Amygdala (tissue), 56 donors: ENCODE measurements at places on chromosomes 11 and 22.
A peak's percentile ranks its signal among the peaks of the same experiment; 100 is the strongest.

GRCh38 chr22:47290706-47291430 is 528.4 kb downstream of the TBC1D22A start:
- no peak for DNase-seq

DNA sequence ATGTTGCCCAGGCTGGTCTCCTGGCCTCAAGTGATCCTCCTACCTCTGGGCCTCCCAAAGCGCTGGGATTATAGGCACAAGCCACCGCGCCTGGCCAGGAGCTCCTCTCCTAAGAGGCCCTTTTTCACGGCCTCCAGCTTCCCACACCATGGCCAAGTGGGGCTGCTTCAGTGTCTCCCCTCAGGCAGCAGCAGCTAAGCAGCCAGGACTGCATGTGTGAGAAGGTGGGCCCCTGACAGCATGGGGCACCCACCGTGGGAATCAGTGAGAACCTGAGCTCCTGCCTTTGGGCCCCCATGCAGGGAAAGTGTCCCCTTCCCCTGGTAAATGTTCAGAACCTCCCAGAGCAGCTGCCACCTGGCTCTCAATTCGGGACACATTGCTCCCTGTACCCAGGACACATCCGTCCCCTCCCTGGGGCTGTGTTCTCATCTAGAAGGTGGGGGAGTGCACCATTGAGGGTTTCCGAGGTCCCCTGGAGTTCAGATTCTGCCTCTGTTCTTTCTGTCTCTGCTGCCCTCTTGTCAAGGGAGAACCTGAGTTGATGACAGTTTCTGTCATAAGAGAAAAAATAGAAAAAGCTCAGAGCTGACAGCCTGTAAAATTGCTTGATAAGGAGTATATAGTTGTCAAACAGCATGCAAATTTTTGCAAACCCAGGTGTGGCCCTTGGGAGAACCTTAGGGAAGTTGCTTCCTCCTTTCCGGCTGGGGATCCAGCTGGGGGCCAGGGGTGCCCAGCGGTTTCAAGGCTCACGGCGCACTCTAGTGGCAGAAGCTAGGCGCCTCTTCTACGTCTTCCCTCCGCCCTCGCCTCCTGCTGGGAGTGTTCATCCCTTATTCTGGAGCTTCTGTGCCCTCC is 29.7 kb downstream of the FAM83F start:
- no peak for DNase-seq

- DNase-seq, result no peak
Observed at GRCh38 chr11:11733246-11733747, 108.5 kb upstream of the USP47 start.

DNA sequence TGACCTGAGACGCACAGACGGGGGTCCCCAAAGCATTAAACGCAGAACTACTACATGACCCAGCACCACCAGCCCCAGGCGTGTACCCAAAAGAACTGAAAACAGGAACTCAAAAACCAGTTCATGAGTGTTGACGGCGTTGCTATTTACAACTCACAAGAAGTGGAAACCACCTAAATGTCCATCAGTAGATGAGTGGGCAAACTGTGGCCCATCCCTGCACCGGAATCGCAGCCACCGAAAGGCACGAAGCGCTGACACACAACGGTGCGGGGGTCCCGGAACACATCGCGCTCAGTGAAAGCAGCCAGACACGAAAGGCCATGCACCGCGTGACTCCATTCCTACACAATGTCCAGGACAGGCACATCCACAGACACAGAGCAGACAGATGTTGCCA is 79.2 kb downstream of the TRMU start:
- no peak for DNase-seq

DNA sequence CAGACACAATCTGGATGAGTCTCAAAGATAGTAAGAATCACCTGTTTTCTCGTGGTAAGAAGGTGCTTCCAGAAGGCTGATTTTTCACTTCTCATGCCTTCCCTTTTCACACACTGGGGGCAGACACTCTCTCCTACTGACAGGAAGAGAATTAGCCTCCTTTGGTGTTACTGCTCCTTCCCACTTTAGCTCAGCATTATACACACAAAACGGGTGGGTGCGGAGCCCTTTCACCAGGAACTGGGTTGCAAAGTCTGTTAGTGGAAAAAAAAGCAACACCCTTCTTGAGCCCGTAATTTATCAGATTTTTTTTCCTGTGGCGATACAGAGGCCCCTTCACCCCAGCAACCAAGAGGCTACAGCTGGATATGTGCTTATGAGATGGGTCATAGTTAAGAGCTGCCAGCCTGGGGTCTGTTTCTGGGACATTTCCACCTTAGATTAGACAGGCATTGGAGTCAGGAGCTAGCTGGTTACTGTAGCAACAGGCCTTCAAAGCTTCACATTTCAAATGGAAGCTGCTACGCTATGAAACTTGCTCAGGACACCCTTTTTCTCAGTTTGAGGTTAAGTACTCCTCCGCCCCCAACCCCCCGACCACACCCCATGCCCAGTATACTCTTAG is 48.1 kb downstream of the SNX19 start:
- DNase-seq, result no peak

DNA sequence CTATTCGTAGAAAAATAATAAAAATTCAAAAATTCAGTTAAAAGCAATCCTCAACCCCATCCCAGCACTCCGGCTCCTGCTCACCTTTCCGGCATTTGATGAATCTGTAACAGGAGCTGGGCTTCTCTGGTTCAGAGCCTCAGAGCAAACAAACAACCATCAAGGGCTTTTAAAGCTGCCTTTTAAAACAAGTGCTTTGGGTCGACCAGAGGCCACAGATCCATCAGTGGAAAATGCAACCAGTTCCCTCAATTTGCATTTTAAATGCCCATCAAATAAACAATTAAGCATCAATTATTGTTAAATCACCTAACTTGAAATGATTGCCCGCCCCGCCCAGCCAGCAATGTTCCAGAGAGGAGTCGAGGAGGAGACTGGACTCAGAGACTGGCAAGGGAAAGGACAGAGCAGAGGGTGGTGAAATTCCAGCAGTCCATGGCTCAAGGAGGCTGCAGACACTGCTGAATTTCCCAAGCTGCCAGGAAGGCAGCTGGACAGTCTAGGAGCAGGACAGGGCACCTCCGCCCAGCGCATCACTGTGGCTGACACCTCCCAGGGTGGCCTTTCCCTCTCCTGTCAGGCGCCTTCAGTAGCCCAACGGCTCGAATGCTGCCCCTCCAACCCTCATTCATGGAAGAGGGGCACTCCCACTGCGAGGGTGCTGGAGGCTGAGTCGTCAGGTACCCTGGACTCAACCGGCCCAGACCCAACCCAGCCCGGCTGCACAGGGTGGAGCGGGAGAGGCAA is 7.5 kb downstream of the FXYD6 start:
- no peak for DNase-seq

- no peak for DNase-seq
Observed at GRCh38 chr11:32671051-32671450, 87.4 kb downstream of the EIF3M start.

DNA sequence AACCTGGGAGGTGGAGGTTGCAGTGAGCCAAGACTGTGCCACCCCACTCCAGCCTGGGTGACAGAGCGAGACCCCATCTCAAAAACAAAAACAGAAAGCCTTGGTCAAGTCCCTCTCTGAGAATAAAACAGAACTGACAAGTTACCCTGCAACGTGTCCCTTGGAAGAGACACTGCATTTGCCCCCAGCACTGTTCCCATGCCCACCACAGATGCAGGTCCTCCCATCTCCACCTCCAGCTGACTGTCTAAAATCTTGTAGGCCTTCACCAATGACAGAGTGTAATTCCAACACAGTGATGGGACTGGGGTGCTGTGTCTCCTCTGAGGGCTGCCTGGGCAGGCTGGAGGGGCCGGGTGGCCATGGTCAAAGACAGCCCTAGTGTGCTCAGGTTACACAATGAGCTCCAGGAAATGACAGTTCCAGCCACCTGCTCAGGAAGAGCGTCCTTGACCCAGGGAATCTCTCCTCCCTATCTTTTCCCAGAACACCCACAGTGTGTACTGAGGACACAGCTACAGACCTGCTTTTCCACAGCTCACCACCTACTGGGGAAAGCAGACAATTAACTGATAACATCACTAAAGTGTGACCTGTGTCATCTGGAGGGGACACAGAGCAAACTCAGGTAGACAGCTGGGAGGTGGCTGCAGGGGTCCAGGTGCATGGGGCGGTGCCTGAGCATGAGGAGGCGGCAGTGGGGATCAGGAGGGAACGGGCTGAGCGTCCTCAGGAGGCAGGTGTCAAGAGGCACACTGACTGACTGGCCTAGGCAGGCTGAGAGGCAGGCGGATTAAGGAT is 56.4 kb downstream of the ARFGAP3 start:
- no peak for DNase-seq

DNA sequence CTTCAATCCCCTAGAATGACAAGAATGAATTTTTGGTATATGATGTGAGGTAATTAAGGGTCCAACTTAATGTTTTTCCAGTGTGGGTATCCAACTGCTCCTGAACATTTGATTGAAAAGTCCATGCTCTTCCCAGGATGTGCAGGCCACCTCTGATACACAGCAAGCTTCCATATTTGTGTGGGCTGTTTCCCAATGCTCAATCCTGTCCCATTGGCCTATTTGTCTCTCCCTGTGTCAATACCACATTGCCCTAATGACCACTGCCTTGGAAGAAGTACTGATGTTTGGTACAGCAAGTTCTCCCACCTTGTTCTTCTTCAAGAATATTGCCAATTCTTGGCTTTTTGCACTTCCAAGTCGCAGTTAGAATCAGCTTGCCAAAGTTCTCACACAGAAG is 42.9 kb downstream of the KCNQ1OT1 start:
- DNase-seq, result no peak

- DNase-seq, result no peak
Observed at GRCh38 chr22:23265368-23265700, 85.0 kb downstream of the BCR start.

DNA sequence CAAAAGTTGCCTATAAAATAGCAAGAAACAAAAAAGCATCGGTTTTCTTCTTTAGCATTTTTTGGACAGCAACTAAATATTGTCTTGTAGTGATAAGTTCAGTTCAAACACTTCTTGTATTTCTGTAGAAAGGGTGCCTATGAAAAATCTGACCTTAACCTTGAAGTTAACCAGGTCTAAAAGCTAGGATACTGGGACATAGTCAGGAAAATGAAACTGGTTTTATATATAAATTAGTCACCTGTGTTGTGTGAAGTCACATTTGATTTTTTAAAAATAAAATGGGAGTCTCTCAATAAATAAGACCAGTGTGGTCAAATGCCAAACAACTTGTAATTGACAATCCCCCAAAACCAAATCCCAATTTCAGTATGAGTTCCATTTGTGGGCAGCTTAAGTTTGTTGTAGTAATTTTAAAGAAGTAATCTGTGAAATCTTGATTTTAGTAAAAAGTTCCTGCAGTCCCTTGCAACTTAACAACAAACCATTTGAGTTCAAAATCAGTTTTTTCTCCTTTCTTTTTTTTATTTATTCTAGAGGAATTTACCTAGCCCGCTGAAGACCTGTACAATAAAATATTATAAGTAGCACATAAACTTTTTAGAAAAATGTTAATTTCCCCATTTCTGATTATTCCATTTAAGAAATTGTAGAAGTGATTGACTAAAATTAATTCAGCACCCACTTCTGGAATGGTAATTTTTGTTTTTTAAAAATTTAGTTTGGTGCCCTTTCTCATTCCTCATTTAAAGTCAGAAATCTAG is 84.5 kb upstream of the PPARA start:
- no peak for DNase-seq

DNA sequence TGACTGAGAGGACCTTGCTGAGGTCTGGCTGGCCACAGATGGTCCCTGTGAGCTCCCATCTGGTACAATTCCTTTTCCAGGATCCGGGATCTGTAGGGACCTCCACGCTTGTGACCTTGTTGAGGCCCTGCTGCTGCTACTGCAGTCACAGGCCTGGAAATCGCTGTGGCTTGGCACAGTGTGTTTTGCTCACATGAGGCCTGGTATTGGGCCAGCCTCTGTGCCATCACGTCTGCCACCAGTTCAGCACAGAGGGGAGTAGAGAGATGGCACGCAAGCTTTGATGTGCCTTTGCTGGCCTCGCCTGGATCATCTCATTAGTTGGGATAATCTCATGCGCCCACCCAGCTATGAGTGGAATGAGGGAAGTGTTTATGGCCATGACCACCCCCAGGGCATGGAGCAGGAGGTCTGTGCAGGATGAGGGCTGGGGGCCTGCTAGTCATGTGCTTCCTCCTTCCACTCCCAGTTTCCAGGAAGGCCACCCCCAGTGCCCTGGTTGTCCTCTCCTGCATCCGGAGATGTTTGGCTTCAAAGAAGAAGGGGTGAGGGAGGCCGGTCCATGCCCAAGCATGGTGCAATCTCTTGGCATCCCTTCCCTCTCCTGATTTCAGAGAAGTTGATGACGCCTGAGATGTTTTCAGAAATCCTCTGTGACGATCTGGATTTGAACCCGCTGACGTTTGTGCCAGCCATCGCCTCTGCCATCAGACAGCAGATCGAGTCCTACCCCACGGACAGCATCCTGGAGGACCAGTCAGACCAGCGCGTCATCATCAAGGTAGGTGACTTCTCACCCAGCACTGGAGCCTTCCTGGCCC is 22.4 kb downstream of the DERL3 start:
- peak; percentile 73 for DNase-seq

- DNase-seq, result no peak
Observed at GRCh38 chr11:76841923-76842452, 18.7 kb upstream of the ACER3 start.

- DNase-seq, result no peak
Observed at GRCh38 chr22:40243891-40244290, 66.2 kb downstream of the TNRC6B start.

DNA sequence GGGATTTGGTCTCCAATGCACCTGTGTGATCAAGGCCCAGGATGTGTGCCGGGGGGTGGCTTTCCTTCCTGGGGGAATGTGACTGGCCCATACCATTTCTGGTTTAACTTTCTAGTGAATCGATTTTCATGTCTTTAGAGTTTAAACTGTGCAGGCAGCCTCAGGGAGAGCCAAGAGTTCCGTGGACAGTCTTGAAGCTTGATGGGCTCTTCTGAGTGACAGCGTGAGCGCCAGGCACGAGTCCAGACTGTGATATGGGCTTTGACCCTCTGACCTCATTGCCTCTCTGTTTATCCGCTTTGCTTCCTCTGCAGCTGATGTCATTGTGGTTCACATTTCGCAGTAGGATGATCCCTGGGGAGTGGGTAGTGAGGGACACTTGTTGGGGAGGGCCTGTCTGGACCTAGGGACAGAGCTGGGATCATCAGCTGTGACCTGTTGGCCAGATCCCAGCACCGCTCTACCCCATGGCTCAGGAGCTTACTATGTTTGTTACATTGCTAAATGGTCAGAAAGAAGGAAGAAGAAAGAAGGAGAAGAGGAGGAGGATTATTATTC is 80.6 kb upstream of the CLDN5 start:
- DNase-seq, result no peak

DNA sequence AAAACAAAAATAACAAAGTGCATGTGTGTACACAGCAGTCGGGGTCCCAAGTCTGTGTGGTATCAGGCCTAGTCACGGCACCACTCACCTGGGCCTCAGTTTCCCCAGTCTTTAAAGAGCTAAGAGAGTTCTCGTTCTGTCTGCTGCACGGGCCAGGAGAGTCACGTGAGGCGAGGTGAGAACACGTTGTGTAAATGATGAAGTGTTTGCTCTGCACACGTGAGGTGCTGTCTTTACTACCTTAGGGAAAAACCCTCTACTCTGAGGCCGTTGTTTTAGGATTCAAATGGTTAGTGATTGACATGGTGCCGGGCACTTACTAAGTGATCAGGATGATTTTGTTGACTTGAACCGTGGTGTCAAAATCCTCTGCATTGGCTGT is 86.5 kb upstream of the PPARA start:
- no peak for DNase-seq
